ENCODE measurements at places on chromosomes 12 and 14.

DNA sequence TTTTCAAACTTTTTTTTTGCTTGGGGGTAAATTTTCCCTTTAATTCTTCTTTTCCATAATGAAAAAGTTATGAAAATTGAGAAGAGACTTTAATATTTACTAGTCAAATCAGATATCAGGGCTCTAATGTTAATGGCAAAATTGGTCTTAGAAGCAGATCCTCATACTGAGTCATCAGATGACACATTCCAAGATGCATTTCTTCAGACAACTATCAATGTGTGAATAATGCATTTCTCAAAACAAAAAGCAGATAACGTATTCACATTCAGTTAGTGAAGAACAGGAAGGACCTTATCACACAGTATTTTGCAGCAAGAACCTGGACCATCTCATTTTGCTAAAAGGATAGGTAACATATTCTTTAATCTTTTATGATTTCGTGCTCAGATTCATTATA is 130.7 kb downstream of the GPHN start:
- no peak for DNase-seq

GRCh38 chr12:54136844-54137580 is 51.8 kb downstream of the SMUG1 start:
- DNase-seq = no peak

DNA sequence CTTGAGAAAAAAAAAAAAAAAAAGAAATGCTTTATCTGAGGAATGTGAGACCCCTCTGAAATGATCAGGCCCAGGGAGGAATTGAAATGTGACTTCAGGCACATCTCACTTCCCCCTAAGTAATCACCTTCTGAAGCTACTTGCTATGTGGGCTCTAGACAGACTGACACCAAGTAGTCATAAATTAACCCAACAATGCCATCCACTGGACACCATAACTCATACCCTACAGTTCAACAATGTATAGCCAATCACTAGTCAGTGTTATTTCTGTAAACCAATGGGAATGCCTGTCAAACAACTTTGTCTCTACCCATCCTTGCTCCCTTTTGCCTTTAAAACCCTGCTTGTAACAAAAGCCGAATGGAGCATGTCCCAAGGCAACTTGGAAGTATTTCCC is 182.7 kb upstream of the TMPO start:
- DNase-seq = no peak

- DNase-seq = no peak
These were observed 68.9 kb downstream of the NCOR2 start for GRCh38 chr12:124498275-124499189.

DNA sequence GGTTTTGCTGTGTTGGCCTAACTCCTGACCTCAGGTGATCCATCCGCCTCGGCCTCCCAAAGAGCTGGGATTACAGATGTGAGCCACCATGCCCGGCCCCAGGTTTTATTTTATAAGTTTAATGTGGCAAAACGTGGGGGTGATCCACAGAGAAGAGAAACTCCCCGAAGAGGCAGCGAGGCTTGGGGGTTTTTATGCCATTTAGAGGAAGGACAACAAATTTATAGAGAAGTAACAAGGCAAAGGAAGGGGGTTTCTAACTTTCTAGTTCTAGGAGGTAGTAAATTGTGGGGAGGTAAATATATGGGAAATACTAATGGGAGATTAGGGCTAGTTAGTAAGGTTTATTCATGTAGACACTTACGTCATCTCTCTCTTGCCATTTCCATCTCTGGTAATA is 17.2 kb upstream of the PHC1 start:
- no peak for DNase-seq

GRCh38 chr12:87382959-87383566 is 646.1 kb downstream of the C12orf50 start:
- DNase-seq = no peak

DNA sequence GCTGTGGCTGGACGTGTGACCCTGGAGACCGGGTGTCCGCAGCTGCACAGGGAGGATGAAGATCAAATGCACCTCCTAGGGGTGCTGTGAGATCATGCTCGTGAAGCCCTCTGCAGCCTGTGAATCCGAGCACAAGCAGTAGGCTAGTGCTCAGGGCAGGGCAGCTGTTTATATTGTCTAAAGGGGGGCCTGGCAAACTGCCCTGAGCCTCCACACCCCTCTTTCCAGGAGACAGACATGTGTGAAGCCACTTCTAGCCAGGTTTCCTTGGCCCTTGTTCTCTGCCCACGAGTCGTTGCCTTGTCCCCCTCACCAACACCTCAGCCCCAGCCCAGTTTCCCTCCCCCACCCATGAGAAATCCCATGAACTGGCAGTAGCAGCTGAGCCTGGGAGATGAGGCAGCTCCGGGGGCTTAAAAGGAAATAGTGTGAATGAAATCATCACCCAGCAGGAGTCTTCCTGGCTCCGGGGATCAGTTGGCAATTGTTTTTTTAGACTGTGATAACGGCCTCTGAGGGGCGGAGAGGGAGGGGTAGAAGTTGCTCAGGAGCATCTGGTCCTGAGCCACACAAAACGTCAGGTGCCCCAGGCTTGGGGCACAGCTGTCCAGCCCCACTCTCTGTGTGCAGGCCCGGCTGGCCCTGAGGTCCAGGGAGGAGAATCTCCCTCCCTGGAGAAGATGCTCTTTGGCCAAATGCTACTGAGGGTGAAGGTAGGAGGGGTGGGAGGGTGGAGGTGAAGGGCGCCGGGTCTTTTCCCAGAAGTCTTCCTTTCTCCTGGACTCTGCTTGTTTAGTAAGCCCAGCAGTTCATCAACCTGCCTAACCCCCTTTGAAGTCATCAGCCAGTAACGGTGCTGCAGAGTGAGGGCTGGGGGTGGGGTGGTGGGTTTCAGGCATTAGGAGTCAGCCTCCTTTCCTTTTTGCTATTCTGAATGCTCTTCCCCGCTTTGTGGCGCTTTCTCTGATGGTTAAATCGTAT is 4.0 kb downstream of the FGF6 start:
- no peak for DNase-seq

- DNase-seq = no peak
These were observed 1031.8 kb downstream of the GALC start for GRCh38 chr14:86961106-86961716.

DNA sequence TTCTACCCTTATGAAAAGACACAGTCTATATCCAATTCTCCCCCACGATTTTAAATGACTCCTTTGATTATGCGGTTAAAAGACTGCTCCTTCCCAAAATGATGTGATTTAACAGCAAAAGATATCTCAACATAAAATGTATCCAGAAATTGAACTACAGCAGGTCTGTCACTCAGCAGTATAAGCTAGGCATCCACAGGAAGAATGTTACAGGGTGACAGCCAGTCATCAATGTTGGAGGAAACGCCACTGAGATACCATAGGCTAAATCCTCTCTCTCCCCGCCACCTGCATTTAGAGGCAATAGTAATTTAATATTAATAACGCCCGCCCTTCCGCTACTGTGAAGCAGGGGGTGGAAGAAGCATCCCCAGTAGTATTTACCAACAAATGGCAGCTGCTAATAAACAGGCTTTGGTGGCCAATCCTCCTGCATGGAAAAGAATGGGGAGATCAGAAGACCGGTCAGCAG is 613 bp downstream of the RECQL start:
- no peak for DNase-seq

DNA sequence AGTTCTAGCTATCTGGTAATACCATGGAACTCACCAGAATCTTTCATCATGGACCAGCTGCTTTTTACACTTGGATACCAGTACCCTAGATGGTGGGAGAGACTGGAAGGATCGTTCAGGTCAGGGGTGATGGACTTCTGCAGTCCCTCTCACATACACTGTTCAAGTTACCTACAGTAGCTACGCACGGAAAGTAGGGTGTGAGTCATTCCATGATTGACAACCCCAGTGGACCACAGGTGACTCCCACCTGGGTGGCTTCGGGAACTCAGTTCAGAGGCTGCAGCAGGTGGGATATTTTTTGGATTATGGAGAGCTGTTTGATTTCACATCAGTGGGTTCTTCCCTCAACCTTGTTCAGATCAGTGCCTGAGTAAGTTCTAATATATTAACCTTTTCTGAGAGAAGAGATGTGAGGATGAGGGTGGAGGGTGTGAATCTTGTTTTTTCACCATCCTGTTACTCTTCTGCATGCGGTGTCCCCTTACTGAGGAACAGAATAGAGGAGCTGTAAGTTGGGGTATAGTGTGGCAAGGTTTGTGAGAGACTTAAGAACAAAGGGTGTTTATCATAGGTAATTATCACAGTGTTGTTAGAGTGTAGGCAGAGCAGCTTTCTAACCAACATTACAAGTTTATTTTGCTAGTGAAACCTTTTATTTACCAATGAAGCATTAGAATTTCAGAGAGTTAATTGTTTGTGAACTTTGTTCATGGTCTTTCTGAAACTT is 39.6 kb downstream of the PRKCH start:
- DNase-seq = no peak

DNA sequence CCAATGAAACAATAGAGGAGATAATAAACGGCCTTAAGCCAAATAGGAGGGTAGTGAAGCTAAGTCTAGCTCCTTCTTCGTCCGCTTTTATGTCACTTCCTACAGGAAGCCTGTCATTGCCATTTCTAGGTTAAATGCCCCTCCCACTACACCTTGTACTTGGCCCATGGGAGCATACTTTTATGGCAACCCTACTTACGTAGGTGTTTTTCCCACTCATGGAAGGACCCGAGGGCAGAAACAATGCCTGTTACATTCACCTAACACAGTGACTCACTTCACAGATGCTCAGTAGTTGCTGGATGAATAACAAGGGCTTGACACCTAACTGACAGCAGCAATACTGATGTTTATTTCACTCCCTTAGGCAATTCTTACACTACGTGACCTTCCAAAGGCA is 44.5 kb downstream of the ALKBH1 start:
- DNase-seq = no peak

DNA sequence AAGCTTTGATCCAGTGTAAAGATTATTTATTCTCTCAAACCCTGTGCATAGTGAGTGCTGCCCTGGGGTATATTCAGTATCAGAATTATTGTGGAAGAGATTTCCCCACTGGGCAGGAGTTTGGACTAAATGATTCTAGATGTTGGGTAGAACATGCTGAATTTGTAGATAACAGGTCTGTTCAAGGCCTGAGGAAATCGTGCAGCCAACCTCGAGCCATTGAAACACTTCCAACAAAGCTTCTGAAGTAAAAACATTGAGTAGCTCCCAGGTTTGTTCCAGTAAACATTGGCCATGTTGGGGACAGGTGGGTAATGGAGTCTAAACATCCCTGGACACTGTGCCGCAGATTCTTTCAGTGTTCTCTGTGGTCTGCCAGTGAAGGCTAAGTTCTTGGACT is 87.5 kb downstream of the LLPH start:
- DNase-seq = no peak

GRCh38 chr14:80930095-80930494 is 11.4 kb downstream of the CEP128 start:
- no peak for DNase-seq

- no peak for DNase-seq
These were observed 188.9 kb downstream of the ADAMTS20 start for GRCh38 chr12:43362910-43363694.

GRCh38 chr12:48811437-48812090 is 6.7 kb upstream of the CACNB3 start:
- no peak for DNase-seq

Measured in left renal pelvis (tissue), 4 donors.